ENCODE measurements at places on chromosomes 3 and 15. TPM values are rescaled to one million over a fixed set of nuclear protein-coding genes. Genes with fewer than 3 reads are reported as not detected.

DNA sequence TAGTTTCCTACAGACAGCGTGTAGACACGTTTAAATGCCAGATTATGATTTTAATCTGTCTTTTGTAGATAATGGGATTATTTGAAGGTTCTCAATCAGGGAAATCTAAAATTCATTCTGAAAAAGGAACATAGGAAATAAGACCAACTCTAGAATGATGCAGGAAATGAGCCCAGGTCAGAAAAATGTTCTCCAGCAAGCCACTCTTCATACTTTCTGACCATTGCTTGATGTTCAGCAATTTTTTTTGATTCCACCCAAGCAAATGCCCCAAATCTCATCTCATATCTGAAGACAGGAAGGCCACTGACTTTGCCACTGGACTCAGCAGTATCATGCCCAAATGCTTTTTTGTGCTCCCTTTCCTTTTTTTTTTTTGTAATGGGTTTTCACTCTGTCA, 373.4 kb downstream of the LPP start:
- H3K36me3 ChIP-seq = no peaks in the 10 kb centered on the region
- H3K27ac ChIP-seq = no peak overlapping the region
- H3K27me3 ChIP-seq = no peaks in the 10 kb centered on the region
- H3K4me1 ChIP-seq = no peaks in the 10 kb centered on the region
- H3K4me3 ChIP-seq = no peak overlapping the region

GRCh38 chr15:73732930-73733329, 20.2 kb downstream of the INSYN1 start:
- peaks cover 36% of the 10 kb centered on the region for H3K27me3 ChIP-seq
- no peak overlapping the region for H3K27ac ChIP-seq
- no peak overlapping the region for H3K4me3 ChIP-seq
- no peaks in the 10 kb centered on the region for H3K4me1 ChIP-seq
- no peaks in the 10 kb centered on the region for H3K36me3 ChIP-seq
- no peak for DNase-seq

- no peak overlapping the region for H3K4me3 ChIP-seq
- H3K27ac ChIP-seq = no peak overlapping the region
- no peaks in the 10 kb centered on the region for H3K4me1 ChIP-seq
Measured at GRCh38 chr3:126937973-126938372, 44.9 kb upstream of the PLXNA1 start.

GRCh38 chr15:75328493-75329314, 7.2 kb upstream of the COMMD4 start:
- no peaks in the 10 kb centered on the region for H3K4me1 ChIP-seq
- no peak overlapping the region for H3K4me3 ChIP-seq
- H3K27me3 ChIP-seq = peaks cover 4% of the 10 kb centered on the region
- no peak for DNase-seq
- H3K27ac ChIP-seq = no peak overlapping the region

- no peaks in the 10 kb centered on the region for H3K4me1 ChIP-seq
- H3K36me3 ChIP-seq = no peaks in the 10 kb centered on the region
- H3K4me3 ChIP-seq = peak within 1 kb of the TSS; percentile 80
- H3K27me3 ChIP-seq = no peaks in the 10 kb centered on the region
- no peak within 1 kb of the TSS for H3K27ac ChIP-seq
Measured at GRCh38 chr3:46566040-46566641, at the start of gene LRRC2. TSS of gene LRRC2 (minus strand) at chr3:46566302. CDS start at chr3:46551591, 14,711 bp downstream.

DNA sequence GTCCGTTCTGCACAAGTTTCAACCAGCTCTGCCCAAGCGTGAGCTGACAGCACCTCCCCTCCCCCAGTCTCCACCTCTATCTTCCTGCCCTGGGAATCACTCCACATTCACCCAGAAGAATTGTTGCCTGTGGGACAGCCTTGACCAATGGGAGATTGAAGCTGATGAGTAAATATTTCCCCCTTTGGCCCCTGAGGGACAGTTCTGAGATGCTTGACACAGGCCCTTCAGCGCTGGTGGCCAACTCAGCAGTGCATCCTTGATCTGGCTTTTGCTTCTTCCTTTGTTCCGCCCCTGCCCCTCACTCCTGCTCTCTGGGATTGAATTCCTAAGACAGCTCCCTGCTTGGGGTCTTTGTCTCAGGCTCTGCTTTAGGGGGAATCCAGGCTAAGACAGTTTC, 13.1 kb upstream of the SKIC8 start:
- H3K4me1 ChIP-seq = no peaks in the 10 kb centered on the region
- no peak for DNase-seq
- no peak overlapping the region for H3K4me3 ChIP-seq
- no peaks in the 10 kb centered on the region for H3K36me3 ChIP-seq
- peaks cover 34% of the 10 kb centered on the region for H3K27me3 ChIP-seq

DNA sequence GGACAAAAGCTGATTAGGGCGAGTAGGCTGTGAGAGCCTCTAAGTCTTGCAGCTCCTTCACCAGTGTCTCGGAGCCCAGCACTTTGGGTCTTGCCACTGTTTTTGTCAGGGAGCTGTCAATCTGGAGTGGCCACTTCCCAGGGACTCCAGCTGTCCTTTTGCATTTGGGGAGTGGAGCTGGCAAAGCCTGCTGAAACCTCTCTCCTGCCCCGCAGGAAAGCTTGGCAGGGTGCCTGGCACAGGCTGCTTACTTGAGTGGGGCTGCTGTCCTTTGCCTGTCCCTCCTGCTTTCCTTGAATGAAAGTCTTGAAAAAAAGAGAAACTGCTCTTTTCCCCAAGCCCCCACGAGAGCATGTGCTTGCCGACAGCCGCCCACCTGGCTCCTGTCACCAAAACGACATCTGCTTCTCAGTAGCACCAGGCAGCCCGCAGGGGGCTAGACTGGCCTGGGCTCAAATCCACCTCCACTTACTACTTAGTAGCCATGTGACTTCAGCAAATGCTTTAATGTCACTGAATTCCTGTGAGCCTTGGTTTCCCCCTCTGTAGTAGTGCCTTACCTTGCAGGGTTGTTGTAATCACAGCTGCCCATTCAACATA, 13.7 kb downstream of the USP13 start:
- H3K27ac ChIP-seq = no peak overlapping the region
- no peaks in the 10 kb centered on the region for H3K4me1 ChIP-seq
- no peaks in the 10 kb centered on the region for H3K27me3 ChIP-seq
- H3K4me3 ChIP-seq = no peak overlapping the region
- no peak for DNase-seq

GRCh38 chr3:57738391-57738790, 17.7 kb upstream of the SLMAP start:
- no peak for DNase-seq
- no peak overlapping the region for H3K27ac ChIP-seq
- no peaks in the 10 kb centered on the region for H3K36me3 ChIP-seq
- no peaks in the 10 kb centered on the region for H3K4me1 ChIP-seq
- H3K27me3 ChIP-seq = peaks cover 3% of the 10 kb centered on the region

TNNC1 gene
- 6.0 TPM for total RNA-seq

KNL1 gene
- 2.8 TPM for total RNA-seq

TPM1 gene
- total RNA-seq = 23.3 TPM

C3orf49 gene
- total RNA-seq = not detected

SORD gene
- total RNA-seq = 2.6 TPM

Data from T-cell (primary cell).